ENCODE measurements at places on chromosomes 7 and 10.

- no peak for DNase-seq
Measured at GRCh38 chr10:21927631-21928353, 75.7 kb downstream of the DNAJC1 start.

DNA sequence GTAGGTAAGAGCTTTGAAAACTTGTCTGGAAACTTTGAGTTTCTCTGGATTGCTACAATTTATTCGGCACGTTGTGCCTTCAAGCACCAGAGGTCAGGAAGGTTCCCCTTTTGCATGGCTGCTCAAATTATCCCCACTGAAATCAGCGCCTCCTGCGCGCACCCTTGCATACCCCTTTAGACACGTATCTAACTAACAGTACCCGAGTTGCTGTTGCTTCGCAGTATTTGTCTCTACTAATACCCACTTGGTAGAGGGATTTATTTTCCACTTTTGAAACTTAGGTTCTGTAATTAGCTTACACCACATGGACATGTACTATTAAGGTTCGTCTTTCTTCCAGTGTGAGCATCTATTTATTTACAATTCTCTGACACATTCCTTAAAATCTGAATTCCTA lies 1.6 kb downstream of the MEOX2 start:
- peak; percentile 42 for DNase-seq

DNA sequence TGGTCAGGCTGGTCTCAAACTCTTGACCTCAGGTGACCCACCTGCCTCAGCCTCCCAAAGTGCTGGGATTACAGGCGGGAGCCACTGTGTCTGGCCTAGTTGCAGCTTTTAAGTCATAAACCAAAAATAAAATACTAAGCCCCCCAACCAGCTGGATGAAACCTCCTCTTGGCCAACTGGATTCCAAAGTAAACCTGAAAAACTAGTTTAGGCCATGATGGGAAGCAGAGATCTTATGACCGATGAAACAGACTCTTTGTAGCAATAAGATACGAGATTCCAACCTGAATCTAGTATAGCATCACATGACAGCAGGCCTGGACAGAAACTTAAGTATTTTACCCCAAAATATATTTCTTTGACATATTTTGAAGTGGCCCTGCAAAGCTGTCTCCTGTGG lies 9.1 kb upstream of the MCM10 start:
- no peak for DNase-seq

DNA sequence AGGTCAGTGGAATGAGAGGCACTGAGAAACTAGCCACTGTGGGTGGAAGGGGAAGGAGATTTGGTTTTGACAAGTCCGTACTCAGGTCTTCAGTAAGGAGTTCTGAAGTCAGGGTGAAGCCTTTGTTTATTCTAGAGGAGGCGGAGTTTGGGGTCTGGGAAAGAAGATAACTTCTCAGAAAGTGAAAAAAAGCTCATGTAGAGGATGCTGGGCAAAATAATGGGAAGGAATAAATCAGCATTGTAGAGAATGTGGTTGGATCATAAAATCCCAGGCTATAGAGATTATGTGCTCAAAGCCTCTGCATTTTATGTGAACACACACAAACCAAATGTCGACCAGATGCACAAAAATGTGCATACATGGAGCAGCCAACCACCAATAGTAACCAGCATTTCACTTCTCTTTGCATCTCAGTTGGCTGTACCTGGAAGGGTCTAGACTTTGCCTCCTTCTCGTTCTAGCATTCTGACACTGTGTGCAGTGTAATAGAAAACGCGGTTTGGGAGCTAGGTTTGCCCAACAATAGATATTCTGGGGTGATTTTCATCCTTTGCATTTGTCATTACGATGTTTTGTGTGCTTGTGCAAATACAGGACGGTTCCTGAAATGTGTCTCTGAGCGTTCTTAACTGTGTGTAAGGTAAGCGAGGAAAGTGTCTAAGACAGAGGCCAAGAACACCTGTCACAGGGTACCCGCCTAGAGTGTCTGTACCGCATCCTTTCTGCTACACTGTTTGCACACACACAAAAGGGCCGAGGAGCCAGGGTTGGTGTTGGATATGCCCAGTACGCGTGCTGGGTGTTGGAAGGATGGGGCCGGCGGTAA lies 603 bp upstream of the HECW1 start:
- no peak for DNase-seq

GRCh38 chr10:84294766-84295447 lies 33.5 kb upstream of the CCSER2 start:
- no peak for DNase-seq

DNA sequence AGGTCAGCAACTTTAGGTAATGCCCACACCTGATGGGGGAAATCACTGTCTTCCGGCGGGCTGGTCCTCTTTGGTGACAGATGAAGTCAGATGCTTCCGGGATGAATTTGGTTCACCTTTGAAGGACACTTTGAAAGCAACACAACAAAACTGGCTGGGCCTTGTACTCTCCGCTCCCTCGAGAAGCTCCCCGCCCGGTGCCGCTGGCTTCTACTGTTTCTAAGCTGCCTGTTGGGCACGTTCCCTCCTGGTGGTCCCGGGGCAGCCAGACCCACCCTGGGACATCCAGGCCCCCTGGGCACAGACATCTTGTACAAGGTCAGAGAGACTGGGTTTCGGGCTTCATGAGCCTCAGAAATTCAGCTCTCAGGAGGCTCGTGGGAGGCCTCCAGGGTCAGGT lies 452.3 kb downstream of the DNAJB6 start:
- DNase-seq, result no peak

GRCh38 chr7:79528421-79528820 lies 75.0 kb upstream of the MAGI2 start:
- DNase-seq, result no peak

- no peak for DNase-seq
Measured at GRCh38 chr10:33492701-33493345, 158.4 kb upstream of the NRP1 start.

DNA sequence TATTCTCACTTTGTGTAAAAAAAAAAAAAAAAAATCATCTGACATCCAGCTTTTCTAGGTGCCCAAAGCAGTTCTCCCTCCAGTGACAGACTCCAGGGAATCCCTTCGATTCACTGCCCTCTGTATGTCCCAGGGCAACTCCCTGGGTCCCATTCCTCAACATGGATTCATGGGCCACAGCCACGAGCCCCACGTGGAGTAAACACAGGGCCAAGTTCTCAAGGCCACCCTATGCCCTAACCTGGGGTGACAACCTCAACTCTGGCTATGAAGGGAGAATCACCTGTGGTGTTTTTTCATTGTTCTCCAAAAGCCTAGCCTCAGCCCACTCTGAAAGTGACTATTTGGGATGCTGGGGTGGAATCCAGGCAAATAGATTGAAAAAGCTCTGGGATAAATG lies 3.4 kb downstream of the BNIP3 start:
- no peak for DNase-seq

DNA sequence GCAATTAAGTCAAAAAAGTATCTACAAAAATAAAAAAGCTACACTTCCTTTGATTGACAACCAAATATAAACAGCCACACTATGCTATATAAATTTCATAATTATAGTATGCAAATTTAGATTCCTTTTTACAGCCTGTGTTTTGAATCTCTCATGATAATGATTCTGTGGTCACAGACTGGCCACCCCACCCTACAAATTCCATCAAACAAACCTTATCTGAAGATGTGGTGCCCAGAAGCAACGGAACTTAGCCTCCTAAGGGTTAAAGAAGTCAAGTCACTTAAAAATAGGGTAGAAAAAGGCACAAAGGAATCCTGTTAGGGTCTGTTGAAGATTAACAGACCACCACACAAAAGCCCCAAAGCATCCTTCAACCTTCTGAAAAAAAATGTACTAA lies 351.8 kb downstream of the INHBA start:
- no peak for DNase-seq

DNA sequence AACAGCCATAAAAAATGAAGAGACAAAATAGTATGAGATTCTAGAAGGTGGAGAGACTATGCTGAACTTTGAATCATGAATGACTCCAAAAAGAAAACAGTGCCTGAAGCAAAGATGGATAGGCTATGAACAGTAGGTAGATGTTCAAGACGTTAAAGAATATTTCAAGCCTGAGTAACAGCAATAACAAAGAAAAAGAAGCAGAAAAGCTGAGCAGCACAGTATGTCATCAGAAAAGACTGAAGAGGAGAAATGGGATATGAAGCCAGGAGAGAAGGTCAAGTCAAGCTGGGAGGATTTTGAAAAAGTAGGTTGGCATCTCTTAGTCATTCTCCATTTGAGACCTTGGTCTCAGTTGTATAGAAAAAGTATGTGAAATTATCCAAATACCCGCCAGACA lies 484.4 kb downstream of the SORCS1 start:
- DNase-seq, result no peak

DNA sequence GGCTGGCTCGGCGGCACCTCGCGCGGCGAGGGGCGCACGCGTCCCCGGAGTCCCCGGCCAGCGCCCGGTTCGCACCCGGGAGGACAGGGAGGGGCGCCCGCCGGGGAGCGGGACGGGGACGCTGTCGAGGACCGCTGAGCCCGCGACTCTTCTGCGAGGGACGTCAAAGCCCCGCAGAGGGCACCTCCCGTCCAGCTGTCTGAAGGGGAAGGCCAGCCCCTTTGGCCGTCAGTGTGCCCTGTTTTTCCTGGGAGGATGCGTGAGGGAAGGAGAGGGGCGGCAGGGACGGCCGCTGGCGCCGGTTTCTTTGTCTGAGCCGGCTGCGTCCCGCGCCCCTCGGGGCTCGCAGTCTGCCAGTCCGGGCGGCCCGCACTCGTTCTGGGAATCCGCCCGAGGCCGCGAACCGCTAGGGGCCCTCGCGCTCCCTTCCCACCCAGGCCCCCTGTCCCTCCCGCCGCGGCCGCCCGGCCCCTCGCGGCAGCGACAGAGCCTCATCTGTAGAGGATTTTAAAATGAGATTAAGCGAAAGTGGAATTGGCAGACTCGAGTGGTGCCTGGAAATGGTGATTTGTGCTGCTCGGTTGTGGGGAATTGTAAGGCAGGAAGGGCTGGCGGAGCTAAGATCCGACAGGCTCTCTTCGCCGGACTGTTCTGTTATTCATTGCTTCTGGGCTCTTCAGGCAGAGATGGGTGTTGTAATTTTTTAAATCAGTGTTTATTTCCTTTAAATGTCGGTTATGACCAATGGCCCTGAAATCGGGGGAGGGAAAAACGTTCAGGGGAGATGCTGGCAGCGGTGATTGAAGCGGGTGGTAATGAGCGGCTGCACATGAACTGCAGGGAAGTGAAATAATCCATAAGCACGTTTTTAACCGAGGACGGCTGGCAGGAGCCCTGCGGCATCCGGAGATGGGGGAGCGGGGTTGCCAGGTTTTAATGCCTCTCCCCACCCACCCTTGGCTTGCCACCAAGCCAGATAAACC lies 618 bp upstream of the RELN start:
- peak; percentile 81 for DNase-seq

All from brain (organoid and tissue), 16 donors.